Fibroblast of the aortic adventitia (primary cell): ENCODE measurements at places on chromosomes 12 and 14.

DNA sequence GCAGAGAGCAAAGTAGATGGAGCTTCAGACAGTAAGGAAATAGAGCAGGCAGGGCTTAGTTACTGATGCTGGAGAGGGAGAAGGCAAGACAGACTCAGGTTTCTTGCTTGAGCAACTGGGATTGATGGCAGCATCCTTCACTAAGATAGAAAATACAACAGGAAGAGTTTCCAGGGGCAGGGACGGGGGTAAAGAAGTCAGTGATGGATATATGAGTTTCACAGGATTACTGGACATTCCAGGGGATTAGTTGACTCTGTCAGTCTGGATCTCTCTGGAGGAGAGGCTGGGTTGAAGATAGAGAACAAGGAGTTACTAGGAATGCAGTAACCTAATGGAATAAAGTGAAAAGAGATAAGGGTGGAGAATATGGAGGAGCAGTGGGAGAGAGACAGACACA, 74.5 kb upstream of the ATF1 start:
- no peak for DNase-seq

DNA sequence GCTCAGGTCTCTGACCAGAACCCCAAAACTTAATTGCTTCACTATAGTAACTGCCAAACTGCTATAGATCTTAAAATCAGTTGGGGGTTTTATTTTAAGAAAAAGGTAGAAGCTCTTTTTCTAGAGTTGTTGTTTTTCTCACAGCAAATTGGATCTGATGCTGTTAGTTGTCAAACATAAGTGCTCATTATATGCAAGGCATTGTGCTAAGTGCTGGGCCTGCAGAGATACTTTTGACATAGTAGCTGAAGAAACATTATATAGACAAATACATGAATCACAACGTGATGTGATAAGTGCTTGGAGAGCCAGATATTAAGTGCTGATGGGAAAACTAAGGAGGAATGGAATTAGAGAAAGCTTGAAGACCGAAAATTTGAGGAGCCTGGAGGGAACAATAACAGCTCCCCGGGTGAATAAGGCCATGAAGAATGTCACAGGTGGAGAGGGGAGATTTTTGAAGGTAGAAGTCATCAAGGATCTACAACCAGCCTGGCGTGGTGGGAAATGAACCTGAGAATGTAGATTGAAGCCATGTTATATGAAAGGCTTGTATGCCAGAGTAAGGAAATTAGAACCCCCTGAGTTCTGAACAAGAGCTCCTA, 126.5 kb downstream of the DYRK2 start:
- DNase-seq: no peak

GRCh38 chr12:41967668-41968500, 176.8 kb downstream of the GXYLT1 start:
- no peak for DNase-seq

GRCh38 chr14:104421401-104421821, 158.2 kb upstream of the C14orf180 start:
- no peak for DNase-seq

- DNase-seq: peak; percentile 45
Measured at GRCh38 chr12:59742841-59743240, 147.0 kb downstream of the SLC16A7 start.

DNA sequence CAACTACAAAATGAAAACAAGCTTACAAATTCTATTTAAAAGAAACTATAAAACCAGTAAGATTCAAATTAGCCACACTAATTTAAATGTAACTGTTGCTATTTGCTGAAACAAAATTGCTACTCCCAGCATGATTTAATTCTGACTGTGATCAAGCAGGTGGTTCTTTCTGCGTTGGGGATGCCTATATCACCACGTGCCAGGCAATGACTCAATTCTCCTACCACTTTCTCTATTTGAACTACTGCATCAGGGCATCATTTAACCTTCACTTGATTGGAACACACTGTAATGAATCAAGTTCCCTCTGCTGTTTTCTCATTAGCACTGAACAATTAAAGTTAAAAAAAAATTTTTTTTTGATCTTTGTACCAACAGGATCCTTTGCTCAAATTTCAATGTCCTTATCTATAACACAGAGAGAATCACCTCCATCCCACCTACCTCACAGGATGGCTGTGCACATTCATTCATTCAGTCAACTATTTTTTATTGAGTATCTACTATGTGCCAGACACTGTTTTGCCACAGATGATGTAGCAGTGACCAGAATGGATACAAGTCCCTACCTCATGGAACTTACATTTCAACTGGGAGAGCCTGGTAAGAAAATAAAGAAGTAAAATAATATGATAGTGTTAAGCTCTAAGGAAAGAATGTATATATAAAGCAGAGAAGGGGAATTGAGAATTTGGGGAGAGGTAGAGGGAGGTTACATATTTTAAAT, 8.0 kb upstream of the ACTN1 start:
- no peak for DNase-seq
